Daoy (cell line): ENCODE measurements at places on chromosomes 3 and 15. TPM values are rescaled to one million over a fixed set of nuclear protein-coding genes. Genes with fewer than 3 reads are reported as not detected.

The TMEM40 gene
- total RNA-seq = not detected in 2 replicates

The ZNF501 gene
- total RNA-seq = 1.3 and 2.7 TPM in 2 replicates

DNA sequence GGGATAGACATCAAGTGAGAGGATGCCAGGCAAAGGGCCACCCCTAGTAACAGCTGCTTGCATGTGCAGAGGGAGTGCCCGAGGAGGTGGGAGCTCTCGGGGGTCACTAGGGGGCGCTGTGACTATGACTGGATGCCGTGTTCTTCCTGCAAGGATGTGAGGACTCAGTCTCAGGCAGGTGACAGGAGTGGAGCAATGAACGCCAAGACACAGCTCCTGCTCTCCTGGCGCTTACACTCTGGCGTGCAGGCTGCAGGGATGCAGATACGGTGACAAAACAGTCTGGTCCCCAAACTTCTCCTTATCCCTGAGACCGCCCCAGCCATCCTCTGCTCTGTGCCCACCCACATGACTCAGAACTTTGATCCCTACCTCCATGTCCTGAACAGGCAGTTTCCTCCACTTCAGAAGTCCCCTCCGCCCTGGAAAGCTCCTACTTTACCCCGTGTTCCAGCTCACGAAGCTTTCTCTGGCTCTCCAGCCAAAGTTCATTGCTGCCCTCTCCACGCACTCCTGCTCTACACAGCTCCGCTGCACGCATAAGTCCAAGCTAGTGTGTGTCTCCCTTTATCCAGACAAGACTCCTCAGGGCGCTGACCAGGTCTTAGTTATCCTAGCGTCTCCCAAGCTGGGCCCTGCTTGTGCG, 14.7 kb downstream of the RHOV start:
- peak; percentile 82 for DNase-seq

- no peak for DNase-seq
Measured at GRCh38 chr3:120369037-120369467, 19.9 kb upstream of the LRRC58 start.

- DNase-seq = no peak
Measured at GRCh38 chr3:120162400-120162799, 68.2 kb upstream of the GSK3B start.

- DNase-seq = peak; percentile 61
Measured at GRCh38 chr3:143302638-143303171, 183.1 kb downstream of the CHST2 start.

- DNase-seq = no peak
Measured at GRCh38 chr3:162938083-162938482, 1441.5 kb downstream of the OTOL1 start.

DNA sequence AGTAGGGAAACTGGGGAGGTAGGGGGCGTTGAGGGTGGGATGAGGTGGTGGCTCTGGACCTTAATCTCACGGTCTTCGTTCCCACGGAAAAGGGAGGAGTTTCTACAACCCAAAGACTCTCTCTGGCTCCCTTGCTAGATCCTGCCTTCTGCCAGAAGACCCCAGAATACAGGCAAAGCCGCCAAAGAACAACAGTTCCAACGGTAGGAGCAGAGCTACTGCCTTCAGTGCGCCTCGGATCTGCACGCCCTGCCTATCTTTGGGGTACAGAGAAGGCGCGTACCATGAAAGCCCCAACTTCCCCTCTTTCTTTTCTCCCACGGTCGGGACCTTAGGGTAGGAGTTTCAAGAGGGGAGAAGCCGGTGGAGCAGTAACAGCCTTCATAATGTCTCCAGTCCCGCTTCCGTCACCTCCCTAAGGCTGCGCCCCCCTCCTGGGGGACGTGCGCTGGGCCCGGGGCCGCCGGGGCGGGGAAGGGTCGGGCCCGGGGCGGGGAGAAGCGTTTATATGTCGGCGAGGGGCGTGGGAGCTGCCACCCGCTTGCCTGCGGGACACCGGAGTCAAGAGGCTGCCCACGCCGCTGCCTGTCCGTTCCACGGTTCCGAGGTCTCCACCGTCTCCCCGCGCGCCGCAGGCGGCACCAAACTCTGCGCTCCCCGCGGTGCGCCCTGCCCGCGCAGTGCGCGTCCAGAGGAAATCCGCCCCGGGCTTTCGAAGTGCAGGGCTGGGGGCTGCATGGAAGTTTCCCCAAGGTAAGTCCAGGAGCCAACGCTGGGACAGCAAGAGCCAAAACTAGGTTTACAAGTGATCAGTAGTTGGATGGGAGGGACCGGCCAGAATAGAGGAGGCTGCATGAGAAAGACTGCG, at the start of gene COL6A6:
Gene COL6A6 (plus strand): TSS at position 533 of the 868 bp plus-strand sequence. CDS start 43,188 bp downstream, outside the sequence.
- no peak for DNase-seq

- DNase-seq = no peak
Measured at GRCh38 chr3:60841355-60841754, 409.9 kb downstream of the FHIT start.
